8988T (cell line): ENCODE measurements at places on chromosomes 2 and 18.

GRCh38 chr2:66186537-66186936 lies 248.4 kb upstream of the MEIS1 start:
- no peak for DNase-seq

DNA sequence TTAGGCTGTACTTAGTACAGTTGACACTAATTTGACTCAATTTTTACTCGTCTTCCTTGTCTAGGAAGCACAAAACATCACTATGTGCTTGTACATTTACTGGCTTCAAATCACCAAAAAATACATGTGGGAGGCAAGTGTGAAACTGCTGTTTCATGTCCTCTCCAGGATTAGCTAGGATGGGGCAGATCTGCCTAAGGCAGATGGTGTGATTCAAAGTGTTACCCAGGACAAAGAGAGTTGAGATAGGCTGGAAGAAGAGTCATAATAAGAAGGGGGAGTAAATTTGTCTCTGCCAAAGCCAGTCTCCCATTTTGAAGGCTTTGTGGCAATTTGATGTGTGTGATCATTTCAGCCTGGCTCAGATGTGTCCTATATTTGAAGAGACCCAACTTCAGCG lies 821.6 kb upstream of the ZEB2 start:
- DNase-seq = no peak

DNA sequence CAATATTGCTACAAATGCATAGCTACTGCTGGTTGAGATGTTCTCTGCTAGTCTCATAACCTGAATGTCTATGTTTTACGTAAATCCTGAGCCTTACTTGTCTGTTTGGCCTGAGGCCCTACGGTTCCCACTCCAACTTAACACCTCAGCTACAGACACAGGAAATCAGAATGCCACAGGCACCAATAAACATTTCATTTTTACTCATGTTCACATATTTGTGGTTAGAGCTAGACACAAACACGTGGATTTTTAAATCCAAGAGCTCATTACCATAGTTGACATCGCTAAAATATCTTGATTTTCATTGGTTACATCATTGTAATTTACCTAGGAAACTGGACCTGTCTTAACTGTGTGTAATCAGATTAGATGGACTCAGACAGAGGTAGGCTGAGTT lies 263.8 kb upstream of the CDH19 start:
- no peak for DNase-seq

DNA sequence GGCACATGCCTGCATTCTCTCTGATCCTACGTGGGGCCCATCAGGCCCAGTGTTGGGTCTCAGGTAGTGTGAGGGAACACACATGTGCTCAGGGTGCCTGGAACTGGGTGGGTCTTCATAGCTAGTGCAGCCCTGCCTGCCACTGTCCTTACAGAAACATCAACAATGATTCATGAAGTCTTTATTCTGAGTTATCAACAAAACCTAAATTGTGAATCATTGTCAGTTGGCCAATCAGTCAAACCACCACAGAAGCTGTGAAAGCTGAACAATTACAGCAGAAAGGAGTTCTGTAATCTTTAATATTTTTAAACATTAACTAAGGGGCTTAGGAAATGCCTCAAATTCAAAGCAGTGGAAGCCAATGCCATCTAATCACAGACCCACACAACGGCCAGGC lies 82.8 kb upstream of the ZNF521 start:
- DNase-seq = no peak

GRCh38 chr18:33987206-33987605 lies 237.5 kb downstream of the NOL4 start:
- DNase-seq = no peak

DNA sequence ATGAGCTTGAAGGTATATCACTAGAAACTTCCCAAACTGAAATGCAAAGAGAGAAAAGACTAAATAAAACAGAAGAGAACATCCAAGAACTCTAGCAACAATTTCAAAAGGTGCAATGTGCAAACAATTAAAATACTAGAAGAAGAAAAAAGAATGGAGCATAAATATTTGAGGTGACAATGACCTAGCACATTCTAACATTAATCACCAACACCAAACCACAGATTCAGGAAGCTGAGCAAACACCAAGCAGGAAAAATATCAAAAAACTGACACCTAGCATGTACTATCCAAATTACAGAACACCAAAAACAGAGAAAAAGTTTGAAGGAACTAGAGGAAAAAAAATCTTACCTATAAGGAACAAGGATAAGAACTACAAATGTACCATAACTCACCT lies 460.8 kb downstream of the IRS1 start:
- DNase-seq = no peak

- no peak for DNase-seq
Measured at GRCh38 chr2:218063486-218063885, 5.6 kb upstream of the RUFY4 start.

GRCh38 chr18:61993831-61994230 lies 101.0 kb upstream of the RNF152 start:
- no peak for DNase-seq

DNA sequence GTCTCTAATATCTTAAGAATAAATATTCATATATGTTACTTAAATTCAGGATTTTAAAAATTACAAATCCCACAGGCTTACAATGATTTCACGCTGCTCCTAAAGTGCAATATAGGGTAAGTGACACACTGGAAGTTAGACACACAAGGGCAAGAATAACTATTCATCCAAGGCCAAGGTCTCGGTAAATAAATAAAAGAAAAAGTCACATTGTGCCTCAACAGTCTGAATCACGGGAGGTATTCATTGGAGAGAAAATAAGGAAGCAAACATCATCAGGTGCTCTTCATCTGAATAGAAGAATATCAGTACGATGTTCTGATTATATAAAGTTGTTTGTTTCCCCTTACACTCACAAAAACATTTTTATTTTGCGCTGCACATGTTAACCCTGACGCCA lies 820.2 kb downstream of the TRIB2 start:
- DNase-seq = no peak

GRCh38 chr2:119826370-119826961 lies 66.7 kb downstream of the PTPN4 start:
- DNase-seq = no peak

- DNase-seq = no peak
Measured at GRCh38 chr18:13359210-13359609, 140.7 kb downstream of the LDLRAD4 start.

- no peak for DNase-seq
Measured at GRCh38 chr18:23725827-23726661, 36.8 kb downstream of the LAMA3 start.

DNA sequence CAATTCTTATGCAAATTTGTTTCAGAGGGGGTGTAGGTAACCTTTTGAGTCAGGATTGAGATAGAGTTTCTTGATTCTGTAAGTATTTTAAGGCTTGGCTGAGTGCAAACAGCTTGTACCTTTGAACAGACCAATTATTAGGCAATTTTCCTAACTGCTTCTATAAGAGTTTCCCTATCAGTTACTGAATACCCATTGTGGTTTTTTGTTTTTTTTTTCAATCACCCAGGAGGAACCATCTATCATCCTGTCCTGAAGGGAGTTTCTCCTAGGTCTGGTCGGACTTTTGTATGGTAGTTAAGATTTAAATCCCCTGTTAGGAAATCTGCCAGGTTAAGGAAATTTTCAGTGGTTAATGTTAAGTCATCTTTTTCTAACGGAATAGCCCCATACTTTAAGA lies 319.4 kb upstream of the SLC39A10 start:
- no peak for DNase-seq

DNA sequence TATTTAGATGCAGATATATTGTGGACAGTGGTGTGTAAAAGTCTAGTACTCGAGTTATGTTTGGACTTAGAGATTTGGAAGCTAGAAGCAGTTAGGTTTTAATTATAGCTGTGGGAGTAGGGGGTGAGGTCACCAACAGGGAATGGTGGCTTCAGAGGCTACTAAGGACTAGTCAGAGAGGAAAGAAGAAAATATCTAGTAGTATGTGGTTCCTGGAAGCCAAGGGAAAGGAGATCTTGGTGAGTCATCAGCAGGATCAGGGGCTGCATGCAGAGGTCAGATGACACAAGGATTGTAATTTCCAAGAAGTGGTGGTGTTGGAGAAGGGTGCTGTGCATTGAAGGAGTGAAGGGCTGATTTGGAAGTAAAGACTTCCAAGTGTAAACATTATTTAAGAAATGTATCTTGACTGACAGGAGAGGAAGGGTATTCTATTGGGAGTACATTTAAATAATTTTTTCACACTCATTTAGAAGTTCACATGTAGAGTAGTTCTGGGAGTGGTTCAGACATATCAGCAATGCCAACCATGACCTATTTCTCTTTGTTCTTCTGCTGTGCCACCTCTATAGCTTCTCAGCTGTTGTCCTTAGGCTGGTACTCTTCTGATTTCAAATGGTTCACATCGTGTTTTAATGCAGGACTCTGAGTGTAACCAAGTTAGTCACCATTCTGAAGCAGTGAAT lies 59.1 kb downstream of the ACSL3 start:
- DNase-seq = no peak

- no peak for DNase-seq
Measured at GRCh38 chr2:70827388-70827787, 7.0 kb upstream of the CLEC4F start.

DNA sequence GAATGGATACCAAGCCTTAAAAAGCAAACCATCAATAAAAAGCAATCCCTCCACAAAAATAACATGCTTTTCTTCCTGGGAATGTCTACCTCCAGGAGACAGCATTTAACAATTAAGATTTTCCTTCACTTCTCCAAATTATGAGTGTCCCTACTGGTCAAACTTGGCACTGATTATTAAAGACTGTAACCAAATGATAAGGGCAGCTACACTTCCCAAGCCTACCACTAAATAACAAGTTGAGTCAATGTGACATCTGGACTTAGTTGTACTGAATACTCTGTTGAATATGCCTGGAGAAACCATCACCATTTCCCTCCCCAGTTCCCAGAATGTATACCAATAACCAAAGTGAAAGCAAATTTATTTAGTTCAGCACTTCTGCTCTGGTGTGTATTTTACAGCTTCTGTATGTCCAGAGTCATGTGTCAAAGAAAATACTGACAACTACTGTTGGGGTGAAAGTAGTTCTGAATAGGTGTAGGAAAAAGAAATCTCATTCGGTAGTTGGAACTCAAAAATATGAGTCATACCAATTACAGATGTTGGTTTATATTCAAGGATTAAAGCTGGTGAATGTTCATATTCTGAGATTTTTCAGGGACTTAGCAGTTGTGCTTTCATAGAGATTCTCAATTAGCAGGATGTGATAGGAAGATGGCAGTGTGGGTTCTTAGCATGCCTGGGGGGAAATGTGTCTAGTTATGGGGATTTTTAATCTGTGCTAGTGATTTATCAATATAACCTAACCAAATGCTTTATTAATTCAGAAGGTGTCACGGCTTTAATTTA lies 1291.6 kb upstream of the GYPC start:
- no peak for DNase-seq

DNA sequence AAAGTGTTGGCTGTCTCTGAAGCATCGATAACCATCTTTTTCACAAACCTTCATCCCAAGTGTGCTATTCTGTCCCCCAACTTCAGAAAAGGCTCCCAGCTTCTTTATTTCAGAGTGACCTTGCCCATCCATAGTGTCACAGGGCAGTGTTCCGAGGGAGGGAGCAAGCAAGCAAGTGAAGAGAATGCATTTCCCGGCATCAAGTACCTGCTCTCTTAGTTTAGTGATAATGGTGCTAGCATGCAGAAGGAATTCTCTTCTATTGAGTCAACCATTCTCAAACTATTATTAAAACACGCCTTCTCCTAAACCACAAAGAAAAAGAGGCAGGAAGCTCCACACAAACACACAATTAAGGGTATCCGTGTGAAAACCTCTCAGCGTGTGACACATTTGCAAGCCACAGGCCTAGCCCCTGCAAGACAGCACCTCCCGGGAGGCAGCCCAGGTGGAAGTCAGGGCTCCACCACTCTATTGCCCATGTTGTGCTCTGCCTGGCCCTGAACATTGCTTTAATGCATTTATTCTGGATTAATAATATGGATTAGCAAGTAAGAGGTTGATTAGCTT lies 504.9 kb downstream of the GALR1 start:
- no peak for DNase-seq

GRCh38 chr2:16126517-16127275 lies 186.3 kb downstream of the MYCN start:
- DNase-seq = no peak

GRCh38 chr2:202148515-202149154 lies 75.6 kb downstream of the KIAA2012 start:
- DNase-seq = no peak

- DNase-seq = no peak
Measured at GRCh38 chr18:58287353-58288274, 243.6 kb downstream of the NEDD4L start.

GRCh38 chr2:16196687-16197503 lies 256.5 kb downstream of the MYCN start:
- DNase-seq = no peak

GRCh38 chr2:137826373-137827372 lies 137.6 kb upstream of the HNMT start:
- no peak for DNase-seq

GRCh38 chr2:174535083-174535482 lies 48.3 kb upstream of the GPR155 start:
- DNase-seq = no peak

GRCh38 chr18:46356278-46357033 lies 252.3 kb downstream of the HAUS1 start:
- no peak for DNase-seq

DNA sequence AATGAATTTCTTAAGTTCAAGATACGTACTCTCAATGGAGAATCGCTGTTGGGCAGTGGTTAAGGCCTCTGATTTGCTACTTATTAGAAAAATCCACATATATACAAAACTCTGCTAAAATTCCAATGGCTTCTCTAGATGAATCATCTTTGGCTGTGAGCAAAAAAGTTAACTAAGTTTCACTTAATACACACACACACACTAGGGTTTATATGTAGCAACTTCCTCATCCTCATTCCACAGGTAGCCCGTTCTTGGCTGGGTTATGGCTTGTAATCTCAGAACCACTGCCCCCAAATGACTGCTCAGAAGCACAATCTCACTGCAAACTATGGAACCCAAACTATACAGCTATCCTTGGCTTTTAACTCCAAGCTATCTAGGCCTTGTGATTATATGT lies 99.7 kb downstream of the SMAD2 start:
- no peak for DNase-seq

- DNase-seq = no peak
Measured at GRCh38 chr2:53740170-53740569, 27.4 kb upstream of the CHAC2 start.

DNA sequence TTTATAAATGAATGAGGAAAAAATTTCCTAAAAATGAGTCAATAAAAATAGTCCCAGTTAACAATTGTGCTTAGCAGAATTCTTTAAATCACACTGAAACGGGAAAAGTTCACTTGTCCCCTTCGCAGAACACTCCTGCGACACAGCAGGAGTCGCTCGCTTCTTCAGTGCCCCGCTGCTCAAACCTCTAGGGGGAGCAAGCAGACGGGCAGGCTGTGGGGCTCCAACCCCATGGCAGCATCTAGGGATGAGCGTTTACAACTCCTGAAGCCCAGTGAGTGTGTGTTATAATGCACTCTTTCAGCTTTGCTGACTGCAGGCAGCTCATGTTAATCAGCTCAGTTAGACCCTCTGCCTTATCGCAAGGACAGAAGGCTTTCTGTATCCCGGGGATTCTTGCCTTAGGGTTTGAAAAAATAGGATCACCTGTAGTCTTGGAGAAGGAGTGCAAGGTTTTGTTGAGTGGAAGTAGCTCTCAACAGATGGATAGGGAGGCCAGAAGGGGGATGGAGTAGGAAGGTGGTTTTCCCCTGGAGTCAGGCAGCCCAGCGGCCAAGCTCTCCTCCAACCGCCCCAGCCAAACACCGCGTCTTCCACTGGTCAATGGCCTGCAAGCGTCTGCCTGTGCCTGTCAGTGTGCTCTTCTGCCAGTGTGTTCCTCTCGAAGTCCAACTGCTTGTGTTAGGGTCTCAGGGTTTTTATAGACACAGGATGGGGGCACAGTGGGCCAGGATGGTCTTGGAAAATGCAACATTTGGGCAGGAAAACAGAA lies 1977.7 kb upstream of the LRRTM1 start:
- DNase-seq = no peak

GRCh38 chr2:42560899-42561298 lies 7.5 kb upstream of the MTA3 start:
- no peak for DNase-seq
